ENCODE measurements at places on chromosomes 2 and 18.
A peak's percentile ranks its signal among the peaks of the same experiment; 100 is the strongest.

DNA sequence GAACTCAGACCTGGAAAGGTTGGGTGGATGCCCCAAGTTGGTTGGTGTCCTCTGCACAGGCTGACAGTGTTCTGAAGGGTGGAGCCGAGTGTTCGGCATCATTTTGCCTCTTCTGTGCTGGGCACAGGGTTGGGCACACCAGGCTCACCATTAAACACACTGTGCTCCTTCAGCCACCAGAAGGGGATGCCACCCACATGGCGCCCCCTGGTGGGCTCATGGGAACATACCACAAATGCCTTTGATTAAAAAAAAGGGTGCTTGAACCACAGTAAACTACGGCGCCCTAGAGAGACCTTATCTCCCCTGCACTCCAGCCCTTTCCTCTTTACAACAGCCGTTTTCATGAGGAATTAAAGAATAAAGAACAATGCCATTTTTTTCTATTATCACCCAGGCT, 89.4 kb downstream of the CELF4 start:
- no peak for DNase-seq

DNA sequence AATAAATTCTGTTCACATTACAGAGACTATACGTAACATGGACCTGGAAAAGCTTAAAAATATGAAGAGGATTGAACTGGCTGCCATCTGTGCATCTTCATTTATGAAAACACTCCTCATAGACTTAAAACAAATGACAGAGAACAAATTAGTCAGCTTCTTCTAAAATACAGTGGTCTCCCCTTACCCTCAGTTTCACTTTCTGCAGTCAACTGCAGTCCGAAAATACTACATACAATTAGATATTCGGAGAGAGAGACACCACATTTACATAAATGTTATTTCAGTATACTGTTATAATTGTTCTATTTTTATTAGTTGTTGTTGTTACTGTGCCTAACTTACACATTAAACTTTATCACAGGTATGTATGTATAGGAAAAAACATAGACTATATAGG, 6.5 kb downstream of the RNF103 start:
- no peak for DNase-seq

DNA sequence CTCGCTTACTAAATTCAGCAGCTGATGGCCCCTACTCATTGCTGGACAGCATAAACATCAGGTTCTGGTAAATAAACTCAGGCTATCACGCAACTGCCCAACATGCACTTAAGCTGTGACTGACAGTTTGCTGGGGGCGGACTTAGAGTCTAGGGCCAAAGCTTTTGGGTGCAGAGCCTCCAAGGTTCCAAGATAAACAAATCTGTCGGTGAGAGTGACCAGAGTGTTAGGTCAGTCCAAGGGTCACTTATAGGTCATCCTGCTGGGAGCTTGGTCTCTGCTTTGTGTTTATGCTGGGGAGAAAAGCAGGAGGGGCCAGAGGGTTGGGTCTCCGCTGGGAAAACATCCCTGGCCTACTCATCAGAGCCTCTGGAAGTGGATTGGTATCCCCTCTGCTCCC, 188.6 kb upstream of the GATA6 start:
- DNase-seq = no peak

GRCh38 chr2:127347734-127348392, 39.9 kb downstream of the MAP3K2 start:
- no peak for DNase-seq

- no peak for DNase-seq
These were observed 39.5 kb downstream of the ATP6V1C2 start for GRCh38 chr2:10760794-10761504.

DNA sequence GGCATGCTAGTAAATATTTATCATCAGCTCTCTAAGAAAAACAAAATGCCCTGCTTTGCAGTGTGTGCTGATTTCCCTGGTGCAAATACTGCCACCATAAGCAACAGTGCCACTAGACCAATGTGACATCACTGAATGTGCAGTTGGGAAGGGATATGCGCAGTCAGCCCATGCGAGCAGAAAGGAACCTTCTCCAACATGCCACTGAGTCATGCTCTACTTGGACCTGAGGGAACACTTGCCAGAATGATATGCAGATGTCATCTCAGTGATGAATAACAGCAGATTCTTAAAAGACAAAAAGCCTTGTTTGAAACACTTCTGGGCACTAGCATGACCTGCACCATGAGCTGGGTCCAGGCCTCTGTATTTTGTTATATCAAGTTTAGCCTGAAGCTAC, 55.3 kb upstream of the REL start:
- DNase-seq = no peak

GRCh38 chr2:29322011-29322410, 206.8 kb downstream of the CLIP4 start:
- no peak for DNase-seq

DNA sequence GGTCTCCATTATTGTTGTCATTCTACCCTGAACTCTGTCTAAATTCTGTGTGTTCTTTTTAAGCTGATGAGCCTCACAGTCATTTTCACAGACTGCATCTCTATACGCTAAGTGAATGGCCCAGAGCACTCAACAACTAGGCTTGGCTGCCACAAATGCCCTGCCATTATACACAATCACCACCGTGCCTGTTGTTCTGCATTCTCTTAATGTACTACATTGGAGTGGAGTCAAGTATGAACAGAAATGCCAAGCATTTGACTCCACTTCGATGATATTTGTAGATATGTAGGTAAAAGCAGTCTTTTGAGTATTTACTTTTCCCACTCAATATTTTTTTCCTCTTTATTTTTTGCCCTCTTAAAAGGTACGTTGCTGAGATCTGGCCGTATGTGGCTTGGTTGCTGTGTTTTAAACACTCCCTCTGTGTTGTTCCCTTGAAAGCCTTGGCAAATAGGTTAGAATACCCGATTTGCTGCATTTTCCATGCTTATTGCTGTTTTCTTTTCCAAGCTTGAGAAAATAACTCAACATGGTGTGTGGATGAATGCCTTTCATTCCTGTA, 36.2 kb upstream of the TMEFF2 start:
- DNase-seq = no peak

DNA sequence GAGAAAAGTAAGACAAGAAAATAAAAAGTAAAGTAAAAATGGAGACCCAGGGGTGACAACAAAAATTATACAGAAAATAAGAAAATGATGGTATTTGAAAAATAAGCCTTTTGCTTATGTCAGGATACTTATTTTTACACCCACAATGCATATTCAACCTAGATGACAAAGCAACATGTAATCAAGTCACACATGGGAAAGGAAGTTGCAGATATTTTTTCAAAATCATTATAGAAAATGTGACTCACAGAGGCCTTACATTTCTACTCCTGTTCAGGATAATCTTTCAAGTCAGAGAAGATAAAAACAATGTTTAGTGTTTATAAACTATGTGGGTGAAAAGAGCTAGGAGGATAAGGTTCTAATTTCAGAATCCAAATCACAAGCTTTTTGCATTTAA, 275.3 kb upstream of the UBE2E3 start:
- DNase-seq = no peak

DNA sequence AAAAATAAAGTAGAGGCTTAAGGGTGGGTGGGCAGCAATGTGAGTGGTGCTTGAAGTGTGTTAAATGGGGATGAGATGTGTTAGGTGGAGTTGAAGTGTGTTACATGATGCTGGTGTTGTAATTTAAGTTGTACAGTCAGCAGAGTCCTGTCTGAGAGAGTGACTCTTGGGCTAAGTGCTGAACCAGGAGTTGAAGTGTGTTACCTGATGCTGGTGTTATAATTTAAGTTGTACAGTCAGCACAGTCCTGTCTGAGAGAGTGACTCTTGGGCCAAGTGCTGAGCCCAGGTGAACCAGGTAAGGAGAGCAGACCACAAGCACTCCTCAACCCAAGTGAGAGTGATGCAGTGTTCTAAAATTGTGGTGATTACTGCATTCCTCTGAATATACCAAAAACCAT, 40.6 kb downstream of the LCLAT1 start:
- no peak for DNase-seq

GRCh38 chr2:74221091-74221490, 22.7 kb downstream of the MTHFD2 start:
- DNase-seq = no peak

- no peak for DNase-seq
These were observed 1.9 kb upstream of the NT5DC4 start for GRCh38 chr2:112718863-112719370.

GRCh38 chr18:48854780-48855179, 96.0 kb downstream of the SMAD7 start:
- DNase-seq = no peak

DNA sequence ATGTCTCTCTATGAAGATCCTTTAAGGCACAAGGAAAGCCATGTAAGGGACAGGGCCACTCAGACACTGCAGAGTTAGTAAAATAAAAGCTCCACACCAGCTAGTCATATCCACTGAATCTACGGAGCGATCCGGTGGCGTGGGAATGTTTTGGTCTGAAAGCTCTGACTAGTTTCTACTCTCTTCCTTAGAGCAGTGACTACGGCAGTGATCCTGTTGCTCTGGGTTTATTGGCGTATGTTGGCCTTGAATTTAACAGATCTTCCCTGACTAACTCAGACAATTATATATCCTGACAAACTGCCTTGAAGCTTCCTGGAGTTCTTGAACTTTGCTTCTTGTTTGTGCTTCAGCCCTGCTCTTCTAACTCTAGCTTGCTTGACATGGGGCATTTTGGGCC, 115.3 kb upstream of the FZD5 start:
- no peak for DNase-seq

GRCh38 chr2:222160125-222160524, 138.7 kb downstream of the PAX3 start:
- no peak for DNase-seq

DNA sequence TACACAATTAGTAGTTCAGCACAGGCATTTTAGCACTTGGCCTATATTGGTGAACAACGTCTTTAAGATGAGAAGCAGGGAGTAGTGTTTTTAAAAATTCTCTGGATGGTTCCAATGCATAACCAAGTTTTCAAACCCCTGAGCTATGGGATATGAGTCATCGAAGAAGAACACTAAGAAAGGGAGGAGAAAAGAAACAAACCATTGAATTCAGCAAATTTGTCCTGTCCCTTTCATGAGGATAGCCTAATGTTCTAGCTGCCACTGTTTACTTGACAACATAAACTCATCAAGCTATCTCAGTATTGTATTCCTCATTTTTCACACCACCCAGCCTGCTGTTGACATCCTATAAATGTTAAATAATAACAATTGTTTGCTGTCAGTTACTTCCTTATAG, 158.0 kb downstream of the BARD1 start:
- DNase-seq = no peak

DNA sequence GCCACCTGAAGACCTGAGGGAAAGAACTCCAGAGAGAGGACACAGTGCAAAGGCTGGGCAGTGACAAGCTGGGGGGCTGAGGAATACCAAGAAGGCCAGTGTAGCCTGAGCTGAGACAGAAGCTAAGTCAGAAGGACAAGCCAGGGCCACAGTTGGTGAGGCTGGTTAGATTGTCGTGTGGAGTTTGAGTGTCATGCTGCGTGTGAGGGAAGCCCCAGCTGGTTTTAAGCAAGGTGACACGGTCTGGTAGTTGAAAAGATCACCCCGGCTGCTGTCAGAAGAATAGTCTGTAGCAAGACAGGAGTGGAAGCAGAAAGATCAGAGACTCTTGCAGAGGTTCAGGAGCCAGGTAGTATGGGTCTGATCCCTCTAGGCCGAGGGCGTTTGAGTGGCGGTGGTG, 50.6 kb upstream of the RMDN2 start:
- DNase-seq = no peak

DNA sequence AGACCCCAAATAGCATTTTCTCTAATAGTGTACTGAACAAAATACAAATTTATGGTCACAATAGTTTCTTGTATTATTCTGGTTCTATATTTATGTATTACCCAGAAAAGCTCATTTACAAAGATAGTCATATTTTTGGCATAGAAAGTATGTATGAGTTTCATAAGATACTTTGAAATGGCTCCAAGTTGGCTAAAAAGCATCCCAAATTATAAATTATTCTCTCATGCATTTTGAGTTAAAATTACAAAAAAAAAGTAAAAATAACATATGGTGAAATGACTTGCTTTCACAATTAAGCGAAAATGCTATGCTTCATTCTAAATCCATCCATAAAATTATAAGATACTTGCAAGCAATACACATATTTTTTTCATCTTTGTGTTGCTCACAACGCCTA, 530.7 kb downstream of the ZNF804A start:
- no peak for DNase-seq

- no peak for DNase-seq
These were observed 224.1 kb upstream of the CCDC150 start for GRCh38 chr2:196415384-196415783.

GRCh38 chr18:69031571-69031970, 233.7 kb downstream of the CCDC102B start:
- no peak for DNase-seq

- no peak for DNase-seq
These were observed 230.2 kb downstream of the GBX2 start for GRCh38 chr2:235937936-235938335.

- DNase-seq = no peak
These were observed 1.1 kb upstream of the KCNIP3 start for GRCh38 chr2:95296011-95296410.

GRCh38 chr18:10522574-10522973, 3.3 kb upstream of the NAPG start:
- no peak for DNase-seq

DNA sequence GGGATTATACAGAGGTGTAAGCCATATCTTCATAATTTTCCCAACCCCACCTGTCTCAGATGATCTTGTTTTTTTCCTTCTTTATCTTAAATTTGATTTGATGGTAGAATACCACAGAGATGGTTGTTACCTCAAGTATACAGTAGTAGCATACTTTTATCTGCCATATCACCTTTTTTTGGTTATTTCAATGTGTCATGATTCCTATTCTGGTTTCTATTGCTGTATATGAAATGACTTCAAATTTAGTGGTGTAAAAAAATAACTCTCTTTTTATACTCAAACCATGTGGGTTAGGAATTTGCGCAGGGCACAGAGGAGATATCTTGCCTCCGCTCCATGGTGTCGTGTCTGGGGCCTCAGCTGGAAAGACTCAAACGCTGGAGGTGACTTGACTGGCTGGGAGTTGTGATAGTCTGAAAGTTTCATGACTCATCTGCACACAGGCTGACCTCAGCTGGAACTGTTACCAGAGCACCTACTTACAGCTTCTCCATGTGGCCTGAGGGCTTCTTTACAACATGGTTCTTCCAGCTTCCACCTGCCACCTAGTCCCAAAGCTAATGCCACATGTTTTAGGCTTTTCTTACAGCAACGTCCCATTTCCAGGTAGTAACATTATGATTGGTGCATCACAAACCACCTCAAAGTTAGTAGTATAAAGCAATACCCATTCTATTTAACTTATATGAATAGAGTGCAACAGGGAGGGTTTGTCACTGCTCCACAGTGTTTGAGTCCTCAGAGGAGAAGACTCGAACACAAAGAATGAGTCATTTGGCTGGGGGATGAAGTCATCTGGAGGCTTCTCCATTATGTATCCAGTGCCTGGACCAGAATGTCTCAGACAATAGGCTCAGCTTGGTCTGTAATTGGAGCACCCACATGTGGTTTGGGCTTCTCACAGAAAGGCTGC, 82.3 kb upstream of the XPO1 start:
- no peak for DNase-seq

GRCh38 chr2:95076705-95077529, 44.7 kb downstream of the MRPS5 start:
- DNase-seq = peak; percentile 91
